ENCODE measurements at places on chromosomes 7 and 10. TPM values are rescaled to one million over a fixed set of nuclear protein-coding genes. Genes with fewer than 3 reads are reported as not detected.

CNTNAP2 gene
- 0.43 TPM for total RNA-seq

STEAP1B gene
- 7.0 TPM for total RNA-seq

SFTPD gene
- total RNA-seq = under 0.01 TPM

KRIT1 gene
- total RNA-seq = 21.7 TPM

SAMD8 gene
- total RNA-seq = 33.7 TPM

CPA1 gene
- not detected for total RNA-seq

PRKG1 gene
- 0.24 TPM for total RNA-seq

PRPS1L1 gene
- not detected for total RNA-seq

GRM3 gene
- not detected for total RNA-seq

FGFR2 gene
- total RNA-seq = 5.5 TPM

FOXL3 gene
- total RNA-seq = not detected

DPCD gene
- total RNA-seq = 23.2 TPM

PIK3AP1 gene
- total RNA-seq = 1.1 TPM

TMEM176B gene
- not detected for total RNA-seq

AEBP1 gene
- total RNA-seq = 3.6 TPM

OR2A12 gene
- total RNA-seq = not detected

PNLIPRP3 gene
- total RNA-seq = 13.0 TPM

AKR1C8 gene
- total RNA-seq = not detected

FGL2 gene
- total RNA-seq = not detected

SPDYE5 gene
- total RNA-seq = not detected

GPER1 gene
- total RNA-seq = 0.21 TPM

GIMAP4 gene
- total RNA-seq = 2.2 TPM

C10orf67 gene
- total RNA-seq = not detected

TMEM139 gene
- 13.5 TPM for total RNA-seq

EN2 gene
- total RNA-seq = not detected

Measured in tracheal epithelial cell (primary cell).